ENCODE measurements at places on chromosomes 5 and 9.

GRCh38 chr5:80745490-80745889 is 90.7 kb upstream of the DHFR start:
- no peak for DNase-seq

DNA sequence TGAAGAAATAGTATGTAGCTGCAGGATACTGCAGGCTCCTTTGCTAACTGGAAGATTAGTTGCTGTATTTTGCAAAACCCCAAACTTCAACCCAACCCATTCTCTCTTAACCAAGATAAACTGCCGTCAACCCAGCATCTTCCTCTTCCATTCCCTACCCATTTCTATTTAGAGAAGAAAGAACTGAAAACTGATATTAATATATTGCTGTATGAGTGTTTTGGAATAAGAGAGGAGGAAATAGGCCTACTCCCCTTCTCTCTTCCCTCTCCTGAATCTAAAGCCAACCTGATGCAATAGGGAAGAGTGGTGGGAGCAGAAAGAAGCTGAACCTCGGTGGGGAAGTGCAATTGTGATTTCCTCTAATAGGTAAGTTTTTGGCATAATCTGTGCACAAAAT is 83.7 kb downstream of the TMEM215 start:
- DNase-seq = no peak

GRCh38 chr9:116286297-116286696 is 132.7 kb downstream of the PAPPA start:
- DNase-seq = no peak

GRCh38 chr9:84668196-84669012 is 1.1 kb upstream of the NTRK2 start:
- peak; percentile 50 for DNase-seq

GRCh38 chr5:88930335-88930734 is 47.4 kb upstream of the MEF2C start:
- DNase-seq = no peak

- no peak for DNase-seq
These were observed 3.3 kb upstream of the FOXB2 start for GRCh38 chr9:77016121-77016525.

DNA sequence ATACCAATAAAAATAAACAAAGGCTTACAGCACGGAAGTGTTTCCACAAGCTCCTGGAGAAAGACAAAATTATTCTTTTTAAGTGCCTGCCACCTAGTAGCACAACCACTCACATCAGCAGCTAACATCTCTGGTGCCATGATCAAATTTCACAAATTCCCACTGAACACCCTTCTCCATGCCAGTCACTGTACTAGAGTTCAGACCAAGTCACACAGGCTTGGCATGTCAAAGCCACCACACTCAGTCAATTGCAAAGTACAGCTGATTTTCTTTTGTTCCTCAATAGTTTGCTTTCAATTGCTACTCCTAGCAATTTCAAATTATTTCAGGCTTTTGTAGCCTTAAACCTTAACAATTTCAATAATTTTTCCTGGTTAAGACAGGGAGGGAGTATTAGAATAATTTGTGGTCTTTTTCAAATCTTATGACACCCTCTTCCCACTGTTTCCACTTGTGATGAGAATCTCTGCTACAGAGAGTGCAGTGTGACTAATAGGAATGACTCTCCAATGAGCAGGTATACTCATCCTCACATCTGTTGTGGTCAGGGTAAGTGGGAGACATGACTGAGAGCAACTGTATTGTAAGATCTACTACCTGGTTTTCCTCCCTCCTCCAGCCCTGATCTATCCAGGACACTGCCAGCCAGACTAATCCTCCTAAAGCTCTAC is 46.2 kb downstream of the RNF145 start:
- peak; percentile 21 for DNase-seq

GRCh38 chr9:115353681-115354080 is 235.7 kb upstream of the TNC start:
- DNase-seq = no peak

GRCh38 chr9:127954831-127955293 is 17.2 kb upstream of the DPM2 start:
- DNase-seq = no peak

DNA sequence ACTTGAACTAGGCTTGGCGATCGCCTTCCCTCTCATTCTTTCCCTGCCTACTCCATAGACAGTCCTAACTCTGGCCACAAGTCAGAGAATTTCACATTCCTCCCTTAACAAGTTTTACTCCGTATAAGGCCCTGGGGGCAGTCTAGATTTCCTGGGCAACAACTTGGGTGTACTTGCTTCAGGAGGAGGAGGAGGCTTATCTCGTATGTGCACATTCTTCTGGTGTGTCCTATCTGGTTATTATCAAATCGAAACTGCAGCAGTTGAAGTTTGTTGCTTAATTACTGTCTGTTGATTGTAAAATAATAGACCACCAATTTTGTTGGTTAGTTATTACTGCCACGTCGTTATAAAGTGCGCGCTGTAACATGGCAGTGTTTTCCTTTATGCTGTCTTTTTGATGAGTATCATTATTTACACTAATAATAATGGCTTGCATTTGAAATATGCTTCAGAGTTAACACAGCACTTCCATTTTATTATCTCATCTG is 42.0 kb downstream of the PIP5K1B start:
- no peak for DNase-seq
